ENCODE measurements at places on chromosomes 7 and 10.

- no peak for DNase-seq
Observed at GRCh38 chr10:133187906-133188681, 28.1 kb downstream of the KNDC1 start.

GRCh38 chr10:74955796-74956195, 129.4 kb downstream of the KAT6B start:
- no peak for DNase-seq

DNA sequence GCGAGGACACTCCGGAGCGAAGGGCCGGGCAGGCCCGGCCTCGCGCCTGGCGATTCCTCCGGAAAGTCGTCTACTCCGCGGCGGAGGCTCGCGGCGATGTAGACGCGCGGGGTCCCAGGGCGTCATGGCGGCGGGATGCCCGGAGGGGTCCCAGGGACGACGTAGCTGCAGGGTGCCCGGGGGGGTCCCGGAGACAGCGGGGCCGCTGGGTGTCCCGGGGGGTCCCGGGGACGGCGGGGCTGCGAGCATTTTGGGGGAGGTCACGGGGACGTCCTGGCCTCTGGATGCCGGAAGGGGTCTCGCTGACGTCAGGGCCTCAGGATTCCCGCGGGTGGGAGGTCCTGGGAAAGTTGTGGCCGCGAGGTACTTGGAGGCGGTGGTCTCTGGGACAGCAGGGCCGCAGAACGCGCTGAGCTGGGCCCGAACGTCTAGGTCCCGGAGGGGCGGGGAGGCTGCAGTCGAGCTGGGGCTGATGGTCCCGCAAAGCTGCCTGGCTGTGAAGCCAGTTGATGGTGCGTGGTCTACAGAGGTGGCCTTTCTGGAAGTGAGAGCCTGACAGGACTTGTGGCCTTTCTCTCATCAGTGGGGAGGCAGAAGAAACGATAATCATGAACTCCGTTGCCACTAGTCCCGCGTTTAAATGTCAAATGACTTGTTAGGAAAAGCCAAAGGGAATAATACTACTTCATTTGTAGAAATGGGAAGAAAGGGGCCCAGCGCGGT, 637 bp downstream of the HSPA14 start:
- DNase-seq, result peak; percentile 39

DNA sequence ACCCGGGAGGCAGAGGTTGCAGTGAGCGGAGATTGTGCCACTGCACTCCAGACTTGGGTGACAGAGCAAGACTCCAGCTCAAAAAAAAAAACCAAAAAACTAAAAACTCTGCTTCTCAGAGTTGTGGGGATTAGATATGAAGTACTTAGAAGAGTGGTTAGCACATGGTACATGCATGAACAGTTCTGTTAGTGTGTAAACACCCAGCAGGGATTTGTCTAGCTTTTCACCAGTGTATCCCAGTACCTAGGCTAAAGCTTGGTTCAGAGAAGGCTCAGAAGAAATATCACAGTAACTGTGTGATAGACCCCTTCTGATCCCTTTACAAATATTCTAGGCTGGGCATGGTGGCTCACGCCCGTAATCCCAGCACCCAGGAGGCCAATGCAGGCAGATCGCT, 9.5 kb downstream of the PPIA start:
- DNase-seq, result no peak

GRCh38 chr10:109979215-109979614, 28.6 kb upstream of the ADD3 start:
- no peak for DNase-seq

- no peak for DNase-seq
Observed at GRCh38 chr10:59864141-59864962, 42.0 kb downstream of the CCDC6 start.

DNA sequence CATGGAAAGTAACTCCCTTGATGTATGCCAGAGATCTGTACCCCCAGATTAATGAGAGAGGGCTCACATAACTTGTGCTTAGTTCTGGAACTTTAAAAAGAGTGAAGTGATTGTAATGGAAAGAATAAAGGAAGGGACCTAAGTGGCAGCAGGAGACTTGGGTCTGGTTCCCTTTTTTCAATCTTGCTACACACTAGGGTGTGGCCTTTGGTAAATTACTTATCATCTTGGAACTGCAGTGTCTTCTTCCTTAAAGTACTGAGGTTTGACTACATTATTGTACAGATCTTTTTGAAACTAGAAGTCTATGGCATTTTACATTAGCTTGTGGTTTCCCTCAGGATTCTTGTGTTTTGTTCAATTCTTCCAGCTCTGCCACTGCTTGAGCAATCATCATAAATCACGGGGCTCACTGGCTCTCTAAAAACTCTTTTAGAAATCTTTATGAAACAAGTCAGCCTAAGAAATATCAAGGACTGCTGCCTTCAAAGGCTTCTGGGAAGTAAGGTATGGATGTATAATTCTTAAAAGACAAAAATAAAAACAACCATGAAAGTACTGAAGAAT, 22.5 kb upstream of the CHRM2 start:
- DNase-seq, result no peak

GRCh38 chr7:134533288-134533771, 6.0 kb downstream of the AKR1B10 start:
- DNase-seq, result no peak

GRCh38 chr10:30151581-30152389, 92.4 kb upstream of the JCAD start:
- DNase-seq, result no peak

DNA sequence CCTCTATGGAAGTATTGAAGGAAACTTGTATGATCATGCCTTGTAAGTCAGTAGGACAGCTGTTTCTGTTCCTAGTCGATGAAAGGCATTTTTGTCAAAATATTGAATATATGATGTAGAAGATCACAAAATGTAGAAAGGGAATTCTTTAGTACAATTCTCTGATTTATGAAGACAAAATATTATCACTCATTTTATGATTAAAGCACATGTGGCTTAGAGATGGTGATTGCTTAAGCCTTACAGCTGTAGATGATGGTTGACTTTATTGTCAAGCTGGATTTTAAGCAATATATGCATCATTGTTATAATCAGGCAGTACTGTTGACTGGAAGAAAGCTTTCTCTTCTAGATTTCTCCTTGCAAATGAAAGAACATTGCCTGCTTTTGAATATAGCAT, 26.4 kb downstream of the MXI1 start:
- DNase-seq, result no peak

- DNase-seq, result no peak
Observed at GRCh38 chr7:31121601-31122000, 69.5 kb downstream of the ADCYAP1R1 start.

GRCh38 chr7:156475666-156476065, 164.9 kb upstream of the RNF32 start:
- DNase-seq, result no peak

DNA sequence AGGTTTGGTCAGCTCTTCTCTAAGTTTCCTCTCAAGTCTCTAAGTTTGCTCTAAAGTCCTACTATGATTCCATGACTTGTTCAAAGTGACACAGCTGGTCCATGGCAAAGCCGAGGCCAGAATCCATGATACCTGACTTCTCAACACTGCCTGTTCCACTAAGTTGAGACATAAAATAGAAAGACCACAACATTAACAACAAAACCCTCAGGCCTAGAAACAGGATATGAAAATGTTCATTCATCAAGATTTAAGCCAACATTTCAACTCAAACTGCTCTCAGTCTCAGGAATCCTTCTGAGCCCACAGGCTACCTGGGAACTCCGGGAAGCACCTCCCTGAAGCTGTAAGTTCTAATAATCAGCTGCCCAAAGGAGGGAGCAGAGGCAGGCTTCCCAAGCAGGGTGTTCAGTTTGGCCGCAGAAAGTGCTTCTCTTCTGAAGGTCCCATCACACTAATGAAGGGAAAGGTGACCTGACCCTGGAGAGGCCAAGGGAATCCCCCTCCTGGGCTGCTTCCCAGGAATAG, 62.9 kb downstream of the STK17A start:
- no peak for DNase-seq

GRCh38 chr7:34762764-34763163, 104.7 kb downstream of the NPSR1 start:
- no peak for DNase-seq

DNA sequence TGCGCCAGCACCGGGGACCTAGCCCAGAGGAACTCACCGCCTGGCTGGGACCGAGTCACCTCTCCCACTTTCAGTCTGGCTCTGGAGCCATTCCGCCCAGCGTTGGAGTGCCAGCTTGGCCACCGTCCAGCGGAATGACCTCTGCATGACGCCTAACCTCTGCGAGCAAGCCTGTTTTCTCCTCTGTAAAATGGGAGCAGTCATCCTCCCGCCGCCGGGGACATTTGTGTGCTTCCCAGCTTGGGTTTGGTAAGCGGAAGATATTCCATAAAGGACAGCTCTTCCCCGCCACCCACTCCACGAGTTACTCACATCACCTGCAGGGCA, 1.3 kb upstream of the ZCCHC24 start:
- no peak for DNase-seq

- no peak for DNase-seq
Observed at GRCh38 chr10:35027567-35027966, 62.6 kb downstream of the CUL2 start.

DNA sequence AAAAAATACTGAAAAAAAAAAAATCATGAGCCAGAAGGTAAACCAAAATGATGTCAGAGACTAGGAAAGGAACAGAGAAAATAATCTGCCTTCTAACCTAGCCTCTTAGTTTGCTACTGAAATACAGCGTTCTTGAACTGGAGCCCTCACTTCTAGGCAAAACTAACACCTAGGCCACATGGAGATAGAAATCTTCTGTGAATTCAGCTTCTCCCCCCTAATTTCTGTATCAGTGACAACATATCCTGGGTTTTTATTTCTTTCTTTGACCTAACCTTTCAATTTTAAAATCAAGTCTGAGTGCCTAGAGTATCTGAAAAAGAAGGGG, 100.1 kb upstream of the GLCCI1 start:
- peak; percentile 19 for DNase-seq

- DNase-seq, result no peak
Observed at GRCh38 chr10:86258499-86258898, 108.1 kb downstream of the GRID1 start.

- DNase-seq, result no peak
Observed at GRCh38 chr7:19377611-19378344, 232.6 kb upstream of the FERD3L start.

GRCh38 chr10:110410329-110411046, 87.2 kb upstream of the DUSP5 start:
- DNase-seq, result no peak

DNA sequence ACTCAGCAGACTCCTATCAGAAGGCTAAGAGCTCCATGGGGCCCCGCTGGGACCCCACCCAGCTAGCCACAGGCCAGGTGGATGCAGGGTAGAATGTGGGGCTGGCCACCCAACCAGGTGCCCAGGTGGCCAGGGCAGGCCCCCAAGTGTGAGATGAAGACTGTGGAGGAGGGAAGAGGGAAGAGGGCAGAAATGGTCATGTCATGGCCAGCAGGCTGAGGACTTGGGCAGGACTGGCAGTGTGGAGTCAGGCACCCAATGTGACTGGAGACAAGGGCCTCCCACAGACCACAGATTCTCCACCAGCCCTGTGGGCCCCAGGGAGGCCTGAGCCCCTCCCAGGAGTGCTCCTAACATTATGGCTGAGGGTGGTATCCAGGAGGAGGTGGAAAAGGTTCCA, 141.6 kb downstream of the TNS3 start:
- DNase-seq, result no peak

DNA sequence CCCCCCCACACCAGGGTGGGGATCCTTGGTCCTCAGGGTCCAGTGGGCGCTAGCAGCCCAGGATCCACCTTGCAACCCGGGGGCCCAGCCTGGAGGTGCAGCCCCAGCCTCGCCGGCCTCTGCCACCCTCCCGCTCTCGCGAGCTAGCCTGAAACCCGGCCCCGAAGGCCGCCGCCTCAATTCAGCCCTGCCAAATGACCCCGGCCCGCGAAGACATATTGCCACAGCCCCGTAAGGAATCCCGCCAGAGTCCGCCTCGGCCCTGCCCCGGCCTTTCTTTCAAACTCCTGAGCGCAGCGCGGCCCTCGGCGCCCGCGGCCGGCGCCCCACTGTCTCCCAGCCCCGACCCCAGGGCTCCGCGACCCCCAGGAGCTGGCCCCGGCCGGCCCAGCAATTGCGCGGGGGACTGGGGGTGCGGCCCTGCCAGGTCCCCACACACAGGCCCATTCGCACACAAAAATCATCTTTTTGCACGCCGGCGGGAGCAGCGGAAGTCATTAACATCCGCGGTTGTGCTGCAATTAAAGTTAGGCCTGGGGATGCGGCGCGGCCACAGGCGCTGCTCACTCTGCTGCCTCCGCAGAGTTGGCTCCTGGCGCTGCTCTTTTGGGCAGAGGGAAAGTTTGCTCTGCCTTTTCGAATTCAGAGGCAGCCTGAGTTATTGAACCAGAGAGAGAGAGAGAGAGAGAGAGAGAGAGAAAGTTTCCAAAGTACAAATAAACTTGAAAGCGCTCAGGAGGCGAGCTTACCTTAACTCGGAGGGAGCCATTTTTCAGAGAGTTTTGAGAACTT, 4.0 kb downstream of the HOXA5 start:
- no peak for DNase-seq

- DNase-seq, result peak; percentile 5
Observed at GRCh38 chr7:45564886-45565455, 9.2 kb upstream of the ADCY1 start.

GRCh38 chr7:137462847-137463246, 119.3 kb upstream of the PTN start:
- DNase-seq, result no peak

DNA sequence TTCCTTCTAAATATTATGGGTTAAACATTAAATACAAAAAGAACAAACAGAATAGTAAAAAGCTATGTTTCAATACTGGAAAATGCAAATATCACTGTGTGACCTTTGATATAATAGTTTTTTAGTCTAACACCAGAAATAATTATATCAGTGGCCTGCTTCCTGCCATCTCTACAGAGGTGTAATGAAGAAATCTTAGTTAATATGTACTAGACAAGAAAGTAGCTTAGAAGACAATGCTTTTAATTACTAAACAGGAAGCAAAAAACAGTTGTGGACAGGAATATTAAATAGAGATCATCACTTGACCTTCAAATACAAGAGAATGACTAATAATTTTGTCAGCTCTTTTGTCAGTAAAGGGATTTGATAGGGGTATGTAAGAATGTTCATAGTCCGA, 47.4 kb upstream of the LRRN3 start:
- no peak for DNase-seq

DNA sequence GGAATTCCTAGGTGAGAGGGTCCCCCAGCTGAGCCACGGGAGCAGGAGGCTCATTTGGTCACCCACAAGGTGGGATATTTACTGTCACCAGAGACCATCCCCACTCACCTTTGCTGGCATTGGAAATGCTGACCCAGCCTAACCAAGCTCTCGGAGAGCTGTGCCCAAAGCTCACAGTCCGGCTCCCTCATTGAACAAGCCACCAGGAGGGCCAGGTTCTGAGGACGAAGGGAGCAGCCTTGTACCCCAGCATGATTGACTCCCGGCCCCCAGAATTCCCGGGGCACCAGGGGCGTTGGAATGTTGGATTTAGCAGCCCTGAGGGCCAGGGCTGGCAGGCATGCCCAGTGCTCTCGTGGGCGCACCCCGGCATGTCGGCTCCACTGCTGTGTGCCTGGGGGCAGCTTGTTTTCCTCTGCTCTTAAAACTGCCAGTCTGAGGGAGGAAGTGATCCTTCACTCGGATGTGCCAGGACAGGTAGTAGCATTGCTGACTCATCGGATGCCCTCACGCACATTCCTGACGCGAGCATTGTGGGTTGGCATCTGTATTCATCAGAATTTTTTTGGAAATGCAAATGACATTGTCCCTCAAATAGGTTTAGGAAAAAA, 23.3 kb downstream of the CLIP2 start:
- no peak for DNase-seq

GRCh38 chr7:37405603-37406122, 43.0 kb downstream of the ELMO1 start:
- DNase-seq, result no peak

Data from GM10248 (cell line).